ENCODE measurements at places on chromosomes 5 and 9. TPM values are rescaled to one million over a fixed set of nuclear protein-coding genes. Genes with fewer than 3 reads are reported as not detected.

GRCh38 chr9:70120834-70121510 lies 77.3 kb downstream of the MAMDC2 start:
- no peak for DNase-seq

Gene DDX46
- 18.1 TPM for total RNA-seq

GRCh38 chr9:34701023-34701768 lies 8.7 kb downstream of the CCL21 start:
- DNase-seq = peak; percentile 74

- DNase-seq = no peak
These were observed 1452.2 kb upstream of the ACO1 start for GRCh38 chr9:30932226-30932625.

Gene CDX1
- not detected for total RNA-seq

DNA sequence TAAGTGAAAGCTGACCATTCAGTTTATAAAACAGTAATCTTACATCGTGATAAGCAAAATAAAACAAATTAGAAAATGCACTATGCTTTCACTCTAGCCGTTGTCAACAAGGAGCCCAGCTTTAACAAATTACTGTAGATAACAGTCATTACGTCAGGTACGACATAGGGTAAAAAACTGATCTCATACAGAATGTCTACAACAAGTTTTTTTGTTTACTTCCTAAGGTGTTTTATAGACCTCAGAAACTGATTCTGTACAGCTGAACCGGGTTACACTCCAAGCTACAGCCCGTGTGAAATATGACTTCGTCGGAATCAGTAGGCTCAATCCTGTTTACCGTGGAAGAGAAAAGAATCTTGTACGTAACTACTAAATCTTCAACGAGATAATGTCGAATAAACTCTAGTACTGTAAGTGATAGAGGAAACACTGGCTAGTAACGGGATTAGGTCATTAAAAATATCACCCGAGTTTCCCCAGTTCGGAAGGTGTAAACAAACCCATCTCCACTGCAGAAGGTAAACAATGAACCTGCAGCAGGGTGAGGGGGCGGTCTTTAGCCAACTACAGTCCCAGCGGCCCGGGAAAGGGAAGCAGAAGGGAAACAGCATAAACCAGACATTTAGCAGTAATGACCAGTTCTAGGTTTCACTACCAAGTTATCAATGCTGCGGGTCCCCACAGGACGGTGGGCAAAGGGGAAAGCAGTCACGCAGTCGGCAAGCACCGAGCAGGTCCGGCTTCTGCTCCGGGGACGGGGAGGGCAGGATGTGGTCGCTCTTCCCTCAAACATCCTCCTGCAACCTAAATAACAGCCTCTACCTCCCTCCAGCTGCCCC lies 1.1 kb downstream of the RICTOR start:
- peak; percentile 74 for DNase-seq

Gene FOXI1
- not detected for total RNA-seq

Gene IRGM
- total RNA-seq = not detected

DNA sequence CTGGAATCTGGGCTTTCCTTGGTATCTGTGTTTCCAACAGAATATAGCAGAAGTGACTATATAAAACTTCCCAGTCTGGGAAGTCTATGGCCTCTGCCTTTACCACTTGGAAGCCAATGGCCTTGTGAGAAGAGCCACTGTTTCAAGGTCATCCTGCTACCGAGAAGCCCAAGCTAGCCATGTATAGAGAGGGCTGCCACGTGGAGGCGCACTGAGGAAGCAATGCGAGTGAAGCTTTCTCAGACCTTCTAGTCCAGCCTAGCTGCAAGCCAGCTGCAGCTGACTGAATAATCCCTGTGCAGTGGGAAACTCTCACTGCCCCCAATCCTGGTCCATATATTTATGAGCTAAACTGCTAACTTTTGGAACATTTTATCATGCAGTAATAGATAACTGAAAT lies 661.8 kb upstream of the RIOK2 start:
- no peak for DNase-seq

DNA sequence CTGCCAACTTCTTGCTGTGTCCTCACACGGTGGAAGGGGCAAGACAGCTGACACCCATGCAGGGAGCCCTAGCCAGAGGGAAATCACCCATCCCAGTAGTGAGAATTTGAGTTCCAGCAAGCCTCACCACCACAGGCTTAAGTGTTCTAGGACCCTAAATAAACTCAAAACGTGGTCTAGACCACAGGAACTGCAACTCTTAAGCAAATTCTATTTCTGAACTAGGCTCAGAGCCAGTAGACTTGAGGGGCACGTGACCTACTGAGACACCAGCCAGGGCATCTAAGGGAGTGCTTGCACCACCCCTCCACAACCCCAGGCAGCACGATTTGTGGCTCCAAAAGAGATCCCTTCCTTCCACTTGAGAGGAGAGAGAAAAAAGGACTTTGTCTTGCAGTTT lies 96.0 kb upstream of the PHF24 start:
- DNase-seq = no peak

DNA sequence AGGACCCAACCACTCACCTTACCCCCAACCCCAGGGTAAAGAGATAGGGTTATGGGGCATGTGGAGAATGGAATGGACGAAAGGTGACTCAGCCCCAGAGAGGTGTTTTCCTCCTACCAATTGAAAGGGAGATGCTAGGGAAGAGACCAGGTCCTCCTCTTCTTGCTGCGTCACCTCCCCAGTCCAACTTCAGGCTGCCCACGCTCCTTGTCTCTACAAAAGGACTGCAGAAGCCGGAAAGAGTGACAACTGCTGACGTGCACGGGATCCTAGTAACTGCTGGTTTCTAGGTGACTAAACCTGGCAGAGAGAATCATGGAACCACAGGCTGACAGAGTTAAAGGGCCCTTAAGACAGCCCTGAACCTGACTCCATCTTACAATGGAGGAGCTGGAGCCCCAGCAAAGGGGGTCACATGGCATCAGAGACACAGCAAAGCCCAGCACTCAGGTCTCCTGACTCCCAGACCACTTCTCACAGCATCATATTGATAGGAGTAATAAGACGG lies 2.2 kb downstream of the GPX3 start:
- no peak for DNase-seq

GRCh38 chr5:154320224-154321089 lies 125.3 kb upstream of the SAP30L start:
- DNase-seq = no peak

- DNase-seq = no peak
These were observed 5.3 kb upstream of the ZNF354C start for GRCh38 chr5:179054876-179055275.

DNA sequence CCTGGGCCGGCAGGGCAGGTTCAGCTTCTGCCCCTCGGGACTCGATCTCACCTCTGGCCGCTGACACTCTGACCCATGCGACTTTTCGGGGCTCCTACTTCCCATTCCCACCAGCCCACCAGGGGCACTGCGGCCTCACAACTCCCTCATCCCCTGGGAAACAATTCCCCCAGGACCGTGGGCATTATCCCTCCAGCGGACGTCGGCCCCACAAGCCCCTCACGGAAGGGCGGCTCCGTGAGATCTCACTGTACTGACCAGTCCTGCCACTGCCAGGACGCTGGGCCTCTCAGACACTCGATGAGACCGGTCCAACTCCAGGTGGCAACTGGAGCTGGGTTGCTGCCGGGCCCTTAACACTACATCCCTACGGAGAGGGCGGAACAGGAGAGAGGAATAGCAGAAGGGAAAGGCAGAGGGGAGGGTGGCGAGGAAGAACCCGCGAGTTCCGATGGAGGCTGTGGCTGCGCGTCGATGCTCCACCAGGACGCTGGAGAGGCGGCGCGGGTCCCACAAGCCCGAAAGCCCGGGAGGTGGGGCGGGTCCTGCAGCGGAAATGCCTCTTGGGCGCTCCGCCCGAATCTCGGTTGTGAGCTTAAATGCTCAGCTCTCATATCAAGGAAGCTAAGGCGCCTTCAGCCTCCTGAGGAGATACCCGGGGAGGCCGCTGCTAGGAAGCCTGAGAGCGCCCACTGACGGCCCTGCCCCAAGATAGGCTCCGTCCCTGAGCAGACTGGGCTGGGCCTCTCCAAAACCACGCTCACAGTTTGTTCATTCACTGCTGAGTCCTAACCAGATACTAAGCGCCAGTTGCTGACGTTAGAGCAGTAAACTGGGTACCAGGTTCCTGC lies 36.3 kb downstream of the VCP start:
- DNase-seq = no peak

DNA sequence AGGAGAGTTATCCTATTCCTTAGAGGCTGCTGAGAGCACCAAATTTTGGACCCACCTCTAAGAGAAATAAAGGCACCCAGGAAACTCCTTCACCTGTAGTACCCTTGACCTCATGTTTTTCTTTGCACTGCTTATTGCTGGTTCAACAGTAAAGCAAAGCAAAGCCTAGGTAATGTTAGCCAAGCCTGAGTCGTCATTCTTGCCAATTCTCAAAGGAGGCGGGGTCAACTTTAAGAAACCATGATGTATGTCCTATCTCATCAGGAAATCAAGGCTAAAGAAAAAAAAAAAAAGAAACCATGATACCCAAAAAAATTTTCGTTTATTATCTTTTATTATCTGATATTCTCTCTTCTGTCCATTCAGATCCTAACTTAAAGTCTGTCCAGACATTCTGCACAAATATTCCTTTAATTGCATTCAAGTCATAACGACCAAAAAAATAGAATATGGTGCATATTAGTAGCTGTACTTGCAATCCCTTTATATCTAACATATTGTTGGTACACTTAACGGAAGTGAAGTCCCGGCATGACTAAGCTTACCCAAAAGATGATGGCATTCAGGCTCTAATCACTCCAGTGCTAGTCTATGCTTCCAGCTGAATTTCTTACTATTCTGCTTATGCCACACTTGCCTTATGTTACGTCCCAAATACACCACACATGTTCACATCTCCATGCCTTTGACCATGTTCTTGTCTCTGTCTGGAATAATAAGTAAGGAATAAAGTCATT lies 1.8 kb downstream of the AUH start:
- peak; percentile 12 for DNase-seq
